ENCODE measurements at places on chromosomes 12 and 14.

- no peak for DNase-seq
Observed at GRCh38 chr12:11408096-11408495, 12.7 kb upstream of the PRB2 start.

GRCh38 chr12:1429980-1430379, 164.4 kb downstream of the FBXL14 start:
- no peak for DNase-seq

DNA sequence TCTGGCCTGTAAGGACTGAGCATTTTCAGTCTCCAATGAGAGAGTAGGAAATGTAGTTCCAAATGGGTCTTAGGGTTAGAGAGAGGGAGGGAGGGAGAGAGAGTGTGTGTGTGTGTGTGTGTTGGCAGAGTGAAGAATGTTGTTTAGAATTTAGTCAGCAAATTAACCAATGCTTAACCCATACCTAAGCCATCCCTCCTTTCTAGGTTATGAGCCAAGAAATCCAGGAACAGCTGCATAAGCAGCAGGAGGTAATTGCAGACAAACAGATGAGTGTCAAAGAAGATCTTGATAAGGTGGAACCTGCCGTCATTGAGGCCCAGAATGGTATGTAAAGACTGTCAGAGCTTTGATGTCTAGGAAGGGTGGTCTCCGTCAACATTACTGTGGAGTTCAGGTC, 56.9 kb downstream of the HSP90AA1 start:
- DNase-seq: no peak

- no peak for DNase-seq
Observed at GRCh38 chr12:57474862-57475261, 4.8 kb downstream of the ARHGAP9 start.

DNA sequence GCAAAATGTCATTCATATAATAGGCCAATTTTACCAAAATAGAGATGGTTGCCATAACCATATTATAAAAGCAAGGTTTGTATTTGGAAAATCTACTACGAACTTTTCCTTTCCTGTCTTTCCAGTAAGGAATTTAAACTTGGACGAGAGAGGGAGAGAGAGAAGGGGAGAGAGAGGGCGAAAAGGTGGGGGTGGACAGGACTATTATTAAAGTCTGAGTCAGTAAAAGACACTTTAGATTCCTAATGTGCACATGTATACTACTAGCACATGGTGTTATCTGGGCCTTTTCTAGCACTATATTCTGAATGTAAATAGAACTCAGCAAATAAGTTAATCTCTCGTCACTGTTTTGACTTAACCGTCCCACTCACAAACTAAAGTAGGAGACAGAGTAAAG, 30.4 kb upstream of the FBLN5 start:
- no peak for DNase-seq

GRCh38 chr12:7832059-7832696, 40.5 kb downstream of the SLC2A14 start:
- no peak for DNase-seq

- DNase-seq: no peak
Observed at GRCh38 chr12:93073324-93073723, 144.2 kb upstream of the EEA1 start.
